ENCODE measurements at places on chromosomes 11 and 22.

GRCh38 chr11:130151196-130151595 lies 8.4 kb upstream of the ST14 start:
- no peak for DNase-seq

GRCh38 chr22:47966316-47966715 lies 1203.9 kb downstream of the TBC1D22A start:
- no peak for DNase-seq

DNA sequence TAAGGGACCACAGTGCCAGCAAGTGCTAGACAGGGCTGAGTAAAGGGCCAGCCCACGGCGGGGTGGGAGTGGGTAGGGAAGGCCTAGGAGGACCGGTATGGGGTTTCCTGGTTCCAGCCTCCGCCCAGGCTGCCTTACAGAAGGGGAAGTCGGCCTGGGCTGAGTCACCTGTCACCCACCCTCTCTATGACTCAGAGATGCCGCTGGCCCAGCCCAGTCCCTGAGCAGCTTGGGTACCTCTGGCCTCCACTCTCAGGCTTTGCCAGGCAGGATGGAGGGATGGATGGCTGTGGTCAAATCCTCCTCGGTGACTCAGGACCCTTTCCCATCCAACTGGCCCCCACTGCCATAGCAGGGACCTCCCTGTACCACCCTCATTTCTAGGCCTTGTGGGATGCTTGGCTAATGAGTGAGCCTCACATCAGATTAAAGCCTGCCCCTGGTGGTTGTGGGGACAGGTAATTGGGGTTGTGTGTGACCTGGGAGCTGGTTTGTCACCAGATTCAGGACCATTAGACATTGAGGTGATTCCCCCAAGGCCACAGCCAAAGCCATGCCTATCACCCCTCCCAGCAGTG lies 13.9 kb downstream of the SLC35E4 start:
- DNase-seq: no peak

DNA sequence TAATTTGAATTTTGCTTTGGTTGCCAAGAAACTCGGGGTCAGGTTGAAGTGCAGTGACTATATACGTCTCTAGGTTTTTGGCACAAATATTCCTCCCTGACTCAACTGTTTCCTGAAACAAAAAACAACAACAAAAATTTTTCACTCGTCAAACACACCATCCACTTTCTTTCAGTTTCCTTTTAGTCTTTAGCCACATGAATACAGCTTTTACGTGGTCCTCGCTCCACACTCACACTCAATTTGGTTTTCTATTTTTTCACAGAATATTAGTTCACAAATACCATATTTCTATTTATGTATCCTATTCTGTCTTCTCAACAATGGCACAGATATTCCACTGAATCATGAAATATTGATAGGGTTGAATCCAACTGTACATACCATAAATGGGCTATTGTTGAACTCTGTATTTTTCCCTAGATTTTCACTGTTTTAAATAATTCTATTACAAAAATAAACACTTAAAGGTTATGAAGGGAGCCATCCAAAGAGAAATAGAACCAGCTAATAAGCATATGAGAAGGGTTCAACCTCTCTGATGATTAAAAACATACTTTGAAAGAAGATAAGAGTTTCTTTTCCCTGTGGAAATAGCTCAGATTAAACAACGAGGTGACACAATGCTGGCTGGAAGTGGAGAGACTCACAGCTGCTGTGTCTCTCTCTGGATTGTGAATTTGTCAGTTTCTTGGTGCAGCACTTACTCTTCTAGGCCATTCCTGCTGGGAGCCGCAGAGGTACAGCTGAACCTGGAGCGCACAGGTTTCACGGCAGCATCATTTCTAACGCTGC lies 5.1 kb upstream of the FBLN1 start:
- no peak for DNase-seq

- DNase-seq: no peak
Measured at GRCh38 chr11:130490682-130491449, 42.4 kb downstream of the ADAMTS15 start.

DNA sequence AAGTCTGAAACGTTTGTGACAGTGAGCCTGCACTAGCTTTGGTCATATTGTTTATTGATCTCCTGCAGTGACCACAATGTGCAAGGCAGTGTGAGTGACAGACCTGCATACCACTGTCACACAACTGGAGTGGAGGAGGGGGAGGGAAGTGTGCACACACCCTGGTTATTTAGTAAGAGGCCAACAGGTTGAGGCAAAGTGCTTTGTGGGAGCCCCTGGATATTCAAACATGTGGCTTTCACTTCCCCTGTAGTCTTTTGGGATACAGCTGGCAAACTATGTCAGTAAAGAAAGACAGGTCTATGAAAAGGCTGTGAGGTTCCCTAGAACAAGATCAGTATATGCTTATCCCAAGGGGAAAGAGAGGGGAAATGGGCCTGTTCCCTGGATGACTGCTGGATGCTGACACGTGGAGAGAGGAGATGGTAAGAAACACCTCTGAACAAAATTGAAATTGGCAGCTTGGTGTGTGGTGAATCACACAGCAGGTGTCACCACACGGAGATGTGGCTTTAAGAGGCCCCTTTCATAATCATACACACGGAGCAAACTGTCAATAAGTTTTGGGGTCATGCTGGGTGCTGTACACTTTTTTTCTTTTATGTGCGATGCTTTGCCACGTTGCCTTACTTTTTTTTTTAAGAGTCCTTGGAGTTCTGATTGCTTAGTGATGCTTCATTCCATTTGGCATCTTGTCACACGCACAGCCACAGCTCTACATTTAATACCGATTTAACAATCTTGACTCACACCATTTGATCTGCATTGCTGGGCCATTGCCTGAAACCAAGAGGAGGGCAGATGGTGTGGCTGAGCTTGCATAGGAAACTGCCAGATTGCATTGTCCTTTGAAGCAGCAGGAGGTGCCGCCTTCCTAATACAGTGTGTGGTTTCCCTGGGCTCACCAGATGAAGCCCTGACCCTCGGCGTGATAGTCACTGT lies 11.3 kb downstream of the OSBP2 start:
- peak; percentile 92 for DNase-seq

DNA sequence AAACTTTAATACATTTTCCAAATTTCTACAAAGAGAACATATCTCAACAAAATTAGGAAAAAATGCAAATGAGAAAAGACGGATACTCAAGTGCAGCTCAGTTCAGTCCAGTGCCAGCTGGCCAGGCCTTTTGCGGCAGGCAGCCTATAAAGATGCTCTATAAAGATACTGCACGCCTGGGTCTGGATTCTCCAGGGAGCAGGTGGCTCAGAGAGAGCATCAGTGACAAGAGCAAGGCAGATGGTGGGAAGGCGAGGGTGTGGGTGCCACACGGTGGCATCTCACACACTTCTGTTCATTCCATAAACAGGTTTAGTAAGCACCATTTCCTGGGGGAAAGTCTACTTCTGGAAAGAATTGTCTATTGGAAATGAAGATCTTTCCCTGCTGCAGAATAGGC lies 18.1 kb upstream of the SCN3B start:
- peak; percentile 26 for DNase-seq

GRCh38 chr11:34124885-34125668 lies 19.6 kb downstream of the NAT10 start:
- no peak for DNase-seq

DNA sequence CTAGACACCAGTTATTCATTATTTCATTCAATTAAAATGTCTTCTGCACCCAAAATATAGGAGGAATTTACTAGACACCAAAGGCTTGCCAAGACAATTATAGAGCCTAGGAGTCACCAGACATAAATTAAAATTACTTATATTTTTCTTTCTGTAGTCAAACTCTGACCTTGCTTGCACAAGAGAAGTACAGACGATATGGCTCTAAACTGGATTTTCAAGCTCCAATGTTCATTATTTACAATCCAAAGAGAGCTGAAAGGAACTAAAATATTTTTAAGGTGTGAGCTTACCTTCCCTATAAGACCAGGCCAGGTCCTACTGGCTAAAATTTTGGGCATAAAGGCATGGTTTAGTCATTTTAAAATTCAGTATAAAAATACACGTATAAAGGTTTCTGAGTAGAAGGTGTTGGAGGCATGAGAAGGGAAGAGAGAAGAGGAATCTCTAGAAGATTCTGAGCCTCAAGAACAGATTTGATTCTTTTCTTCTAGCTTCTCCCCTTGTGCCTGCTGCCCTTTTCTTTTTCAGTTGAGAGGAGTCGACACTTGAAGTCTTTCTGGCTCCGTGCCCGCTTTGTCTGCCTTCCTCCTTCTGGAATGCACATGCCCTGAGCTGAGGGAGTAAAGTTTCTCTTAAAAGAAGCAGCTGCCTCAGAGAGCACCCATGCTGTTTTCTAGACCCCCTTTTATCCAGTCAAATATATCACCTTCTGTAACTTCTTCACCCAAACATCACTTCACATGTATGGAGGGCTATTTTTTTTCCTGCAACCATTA lies 13.5 kb downstream of the C11orf97 start:
- DNase-seq: no peak

DNA sequence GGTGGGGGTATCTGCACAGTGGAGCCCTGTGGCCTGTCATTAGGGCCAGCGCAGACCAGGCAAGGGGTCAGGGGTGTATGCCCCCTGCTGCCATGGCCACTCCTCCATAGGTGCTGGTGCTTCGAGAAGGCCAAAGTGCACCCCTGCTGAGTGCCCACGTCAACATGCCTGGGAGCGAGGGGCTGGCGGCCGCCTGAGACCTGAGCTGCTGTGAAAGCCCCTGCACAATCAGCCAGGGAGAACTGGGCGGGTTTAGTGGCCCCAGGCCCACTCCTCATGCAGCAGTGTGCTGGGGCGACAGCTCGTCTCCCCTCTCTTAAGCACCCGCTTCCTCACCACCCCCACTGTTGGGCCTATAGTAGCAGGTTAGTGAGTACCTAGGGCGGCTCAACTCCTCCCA lies 14.0 kb downstream of the ZDHHC24 start:
- DNase-seq: no peak

DNA sequence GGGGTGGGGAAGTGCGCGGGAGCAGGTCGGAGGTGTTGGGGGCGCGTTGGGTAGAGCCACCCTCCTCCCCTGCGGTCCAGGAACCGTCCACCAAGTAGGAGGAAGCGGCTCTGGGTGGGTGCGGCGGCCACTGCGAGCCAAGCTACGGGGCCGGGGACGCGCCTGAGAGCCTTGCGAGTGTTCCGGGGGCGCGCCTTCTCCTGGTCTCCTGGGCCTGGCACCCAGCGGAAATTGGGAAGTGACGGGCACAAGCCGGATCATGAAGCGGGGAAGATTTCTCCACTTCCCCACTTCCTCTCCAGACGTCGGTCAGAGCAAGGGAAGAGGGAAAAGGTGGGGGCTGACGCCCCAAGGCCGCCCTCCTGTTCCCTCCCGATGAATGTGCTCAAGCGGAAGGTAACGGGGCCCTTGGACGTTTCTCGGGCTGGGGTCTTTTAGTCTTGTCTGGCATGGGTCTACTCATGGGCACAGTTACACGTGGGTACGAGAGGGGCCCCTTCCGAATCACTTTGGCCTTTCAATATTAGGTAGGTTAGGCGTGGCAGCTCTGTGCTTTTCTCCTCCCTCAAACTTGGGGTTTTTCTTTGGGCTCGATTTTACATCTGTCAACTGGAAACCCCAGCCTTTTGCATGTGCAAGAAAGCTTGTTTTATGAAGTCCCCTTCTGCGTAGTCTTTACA lies 865 bp downstream of the RBM14 start:
- DNase-seq: no peak

DNA sequence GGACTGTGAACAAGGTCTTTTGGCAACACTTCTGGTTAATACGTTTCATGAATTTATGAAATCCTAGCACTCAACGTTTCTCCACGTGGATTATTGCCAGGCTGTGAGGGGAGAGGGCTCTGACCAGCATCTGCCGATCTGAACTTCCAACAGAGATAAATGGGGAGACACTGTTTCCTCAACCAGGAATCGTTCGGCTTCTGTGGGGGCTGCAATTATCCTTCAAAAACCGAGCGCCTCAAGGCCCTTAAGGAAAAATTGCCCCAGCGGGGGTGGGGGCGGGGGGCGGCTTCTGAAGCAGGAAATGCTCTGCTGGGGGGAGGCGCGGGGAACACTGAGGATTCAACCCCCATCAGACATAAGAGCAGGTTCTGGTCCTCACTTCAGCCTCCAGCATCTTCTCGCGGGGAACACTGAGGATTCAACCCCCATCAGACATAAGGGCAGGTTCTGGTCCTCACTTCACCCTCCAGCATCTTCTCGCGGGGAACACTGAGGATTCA lies 155.6 kb downstream of the BRD1 start:
- no peak for DNase-seq

DNA sequence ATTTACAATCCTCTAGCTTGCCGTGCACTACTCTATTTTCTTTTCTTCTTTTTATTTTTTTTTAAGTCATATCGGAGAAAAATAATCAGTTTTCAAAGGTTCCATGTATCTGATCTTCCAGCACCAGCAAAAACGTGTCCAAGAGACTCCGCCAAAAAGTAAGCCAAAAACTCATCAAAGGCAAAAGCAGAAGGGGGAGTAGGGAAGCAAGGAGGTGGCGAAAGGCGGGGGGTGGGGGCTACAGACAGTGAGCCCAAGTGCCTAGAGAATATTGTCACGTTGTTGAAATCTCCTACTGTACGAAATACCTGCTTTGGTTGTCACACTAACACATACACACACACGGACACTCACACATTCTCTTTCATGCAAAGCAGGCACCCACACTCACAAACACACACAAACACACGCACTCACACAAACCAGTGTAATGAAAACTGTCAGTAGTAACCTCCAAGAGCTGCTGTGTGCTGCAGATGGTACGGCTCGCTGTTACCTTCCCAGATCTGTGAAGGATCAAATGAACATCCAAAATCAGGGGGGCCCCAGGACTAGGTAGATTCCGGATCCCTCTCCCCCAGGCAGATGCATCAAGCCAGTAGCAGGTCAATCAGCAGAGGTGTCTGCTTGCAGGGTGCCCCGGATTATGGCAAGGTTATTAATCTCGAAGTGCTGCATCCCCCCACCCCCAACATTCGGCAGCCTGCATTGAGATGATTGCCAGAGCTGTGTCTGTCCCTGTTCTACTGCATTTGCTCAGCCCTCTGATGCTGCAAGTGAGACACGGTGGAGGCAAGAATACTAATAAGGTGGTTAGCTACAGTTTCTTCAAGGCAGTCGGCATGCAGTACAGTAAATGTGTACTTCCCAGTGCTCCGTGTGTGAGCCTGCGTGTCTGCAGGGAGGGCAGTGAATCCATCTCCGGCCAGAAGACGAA lies at the start of gene LRRC4C:
Gene LRRC4C (minus strand): TSS at position 188 of the 937 bp plus-strand sequence.
- DNase-seq: no peak

GRCh38 chr11:111733016-111733415 lies 33.2 kb downstream of the PPP2R1B start:
- no peak for DNase-seq

DNA sequence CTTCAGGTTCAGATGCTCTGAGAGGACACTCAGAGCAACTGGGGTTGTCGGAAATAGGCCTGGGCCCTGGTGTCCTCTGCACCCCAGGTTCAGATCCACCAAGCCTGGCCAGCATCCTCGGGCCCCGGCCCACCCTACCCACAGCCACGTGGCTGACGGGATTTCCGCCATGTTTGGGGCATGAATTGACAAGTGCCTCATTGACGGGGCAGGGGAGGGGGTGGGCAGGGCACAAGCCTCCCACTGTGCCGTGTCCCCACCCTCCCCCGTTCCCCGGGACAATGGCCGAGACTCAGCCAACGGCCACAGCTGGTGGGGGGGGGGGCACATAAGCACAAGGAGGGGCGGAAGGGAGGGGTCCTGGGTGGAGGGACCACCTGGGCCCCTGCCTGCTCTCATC lies 8.5 kb downstream of the MYRF start:
- DNase-seq: no peak

- no peak for DNase-seq
Measured at GRCh38 chr22:17281440-17281841, 62.2 kb upstream of the ADA2 start.

- DNase-seq: no peak
Measured at GRCh38 chr11:89608234-89608966, 101.7 kb upstream of the TRIM77 start.

GRCh38 chr11:19460718-19461405 lies 220.1 kb upstream of the E2F8 start:
- peak; percentile 86 for DNase-seq

- DNase-seq: no peak
Measured at GRCh38 chr11:121795174-121795573, 320.8 kb downstream of the BLID start.

Measured in NCI-H1694 treated with DMSO at 0.1 percent for 48 hours (cell line).